Hematopoietic multipotent progenitor cell (in vitro differentiated cells): ENCODE measurements at places on chromosomes 16 and 17. TPM values are rescaled to one million over a fixed set of nuclear protein-coding genes. Genes with fewer than 3 reads are reported as not detected.

PRSS36 gene
- 1.1 TPM for total RNA-seq

SLC13A2 gene
- total RNA-seq, result not detected

DNA sequence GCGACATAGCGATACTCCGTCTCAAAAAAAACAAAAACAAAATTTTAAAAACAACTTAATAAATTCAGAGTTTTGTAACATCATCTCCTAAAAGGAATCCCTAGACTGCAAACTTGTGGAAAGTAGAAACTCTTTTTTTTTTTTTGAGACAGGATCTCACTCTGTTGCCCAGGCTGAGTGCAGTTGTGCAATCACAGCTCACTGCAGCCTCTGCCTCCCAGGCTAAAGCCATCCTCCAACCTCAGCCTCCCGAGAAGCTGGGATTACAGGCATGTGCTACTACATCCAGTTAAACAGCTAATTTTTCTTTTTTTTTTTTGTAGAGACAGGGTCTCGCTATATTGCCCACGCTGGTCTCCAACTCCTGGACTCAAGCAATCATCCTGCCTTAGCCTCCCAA, 19.7 kb downstream of the EZH1 start:
- DNase-seq, result no peak

DNA sequence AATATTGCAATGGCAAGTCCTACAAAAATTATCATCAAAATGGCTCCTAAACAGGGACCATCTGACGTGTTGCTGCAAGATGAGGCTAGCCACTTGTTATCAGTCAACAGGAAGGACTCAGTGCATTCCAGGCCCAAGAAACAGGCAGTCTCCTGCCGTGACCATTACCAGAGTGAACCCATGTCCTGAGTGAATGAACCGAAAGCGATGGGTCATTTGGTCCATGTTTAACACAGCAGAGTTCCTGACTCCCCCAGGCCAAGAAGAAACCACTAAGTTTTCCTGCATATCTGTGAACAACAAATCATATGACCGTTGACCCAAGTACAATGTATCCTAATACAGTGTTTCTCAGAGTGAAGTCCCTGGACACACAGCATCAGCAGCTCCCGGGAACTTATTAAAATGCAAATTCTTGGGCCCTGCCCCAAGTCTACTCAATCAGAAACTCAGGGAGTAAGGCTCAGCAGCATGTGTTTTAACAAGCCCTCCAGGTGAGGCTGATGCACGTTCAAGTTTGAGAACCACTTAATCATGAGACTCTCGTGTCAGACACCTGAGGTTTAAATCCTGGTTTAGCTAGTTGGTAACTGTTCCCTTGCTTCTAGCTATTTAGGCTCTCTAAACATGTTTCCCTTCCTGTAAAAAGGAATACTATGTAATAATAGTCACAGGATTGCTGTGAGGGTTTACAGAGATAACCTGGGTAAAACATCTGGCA, 429.4 kb upstream of the MAF start:
- no peak for DNase-seq

GRCh38 chr17:47279062-47279801, 25.6 kb downstream of the ITGB3 start:
- no peak for DNase-seq

DNA sequence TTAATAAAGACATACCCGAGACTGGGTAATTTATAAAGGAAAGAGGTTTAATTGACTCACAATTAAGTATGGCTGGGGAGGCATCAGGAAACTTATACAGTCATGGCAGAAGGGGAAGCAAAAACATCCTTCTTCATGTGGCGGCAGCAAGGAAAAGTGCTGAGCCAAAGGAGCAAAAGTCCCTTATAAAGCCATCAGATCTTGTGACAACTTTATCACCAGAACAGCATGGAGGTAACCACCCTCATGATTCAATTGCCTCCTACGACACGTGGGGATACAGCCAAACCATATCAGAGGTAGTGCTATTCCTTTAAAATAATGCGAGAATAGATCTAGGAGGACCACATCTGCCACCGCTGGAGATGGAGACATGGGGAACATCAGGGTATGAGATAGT, 9.0 kb downstream of the C16orf54 start:
- DNase-seq, result no peak

- no peak for DNase-seq
Observed at GRCh38 chr16:2499454-2499853, 14.3 kb upstream of the ATP6V0C start.
